ENCODE measurements at places on chromosomes 3 and 15.

- DNase-seq, result peak; percentile 62
Measured at GRCh38 chr3:61381745-61382392, 130.6 kb upstream of the FHIT start.

DNA sequence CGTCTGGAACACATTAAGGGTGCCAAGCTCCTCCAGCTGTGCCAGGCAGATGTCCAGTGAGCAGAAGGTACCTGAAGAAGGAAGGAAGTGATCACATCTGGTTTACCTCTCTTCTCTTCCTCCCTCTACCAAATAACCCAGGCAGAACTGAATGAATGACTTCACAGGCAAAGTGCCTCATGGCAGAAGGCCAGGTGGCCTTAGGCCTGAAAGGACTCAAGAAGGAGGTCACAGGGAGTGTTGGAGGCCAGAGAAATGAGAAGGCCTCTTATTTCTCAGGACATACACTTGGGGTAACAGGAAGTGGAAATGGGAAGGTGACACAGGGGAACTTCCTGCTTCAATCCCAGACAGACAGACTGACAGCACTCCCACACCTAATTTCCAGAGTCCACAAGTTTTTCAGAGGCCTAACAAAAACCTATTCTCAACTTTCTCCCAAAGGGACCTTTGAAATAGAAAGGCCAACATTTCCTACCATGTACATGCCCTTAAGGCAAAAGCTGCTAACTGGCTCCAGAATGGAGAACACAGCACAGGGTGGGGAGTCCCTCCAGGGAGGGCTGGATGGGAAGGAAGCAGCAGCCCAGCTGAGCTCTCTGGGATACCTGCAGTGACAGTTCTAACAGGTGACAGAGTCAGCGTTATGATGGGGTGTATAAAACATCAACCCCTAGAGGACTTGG is 17.6 kb upstream of the SIN3A start:
- DNase-seq, result no peak

DNA sequence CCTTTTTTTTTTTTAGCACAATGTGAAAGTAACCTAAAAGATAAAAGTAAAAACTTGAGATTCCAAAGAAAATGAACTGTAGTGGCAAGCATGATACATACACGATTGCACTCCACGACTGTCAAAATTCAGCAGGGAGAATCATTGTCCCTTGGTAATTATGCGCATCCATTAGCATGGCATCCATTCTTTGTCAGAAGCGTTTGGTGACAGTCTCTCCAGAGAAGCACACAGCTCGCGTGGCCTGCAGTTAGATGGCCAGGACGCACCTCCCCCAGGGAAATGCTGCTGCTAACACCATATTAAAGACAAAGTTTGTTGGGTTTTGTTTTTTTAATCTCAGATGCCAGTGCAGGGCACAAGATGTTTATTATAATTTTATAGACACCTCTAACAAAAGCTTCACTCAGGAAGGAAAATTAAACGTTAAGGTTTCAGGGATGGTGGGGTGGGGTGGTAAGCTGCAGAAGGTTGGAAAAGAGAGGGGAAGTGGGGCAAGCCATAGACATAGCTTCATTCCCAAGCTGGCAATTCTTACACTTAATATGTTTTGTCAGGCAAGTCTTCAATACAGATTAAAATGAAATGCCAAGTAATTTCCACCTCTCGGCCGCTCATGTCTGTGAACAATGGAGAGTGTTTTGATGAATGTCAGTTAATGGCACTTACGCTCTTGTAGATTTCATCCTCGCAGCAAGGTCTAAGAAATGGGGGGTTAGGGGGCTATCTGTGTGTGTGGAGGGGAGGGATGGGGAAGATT is 142.8 kb upstream of the TOPAZ1 start:
- no peak for DNase-seq

DNA sequence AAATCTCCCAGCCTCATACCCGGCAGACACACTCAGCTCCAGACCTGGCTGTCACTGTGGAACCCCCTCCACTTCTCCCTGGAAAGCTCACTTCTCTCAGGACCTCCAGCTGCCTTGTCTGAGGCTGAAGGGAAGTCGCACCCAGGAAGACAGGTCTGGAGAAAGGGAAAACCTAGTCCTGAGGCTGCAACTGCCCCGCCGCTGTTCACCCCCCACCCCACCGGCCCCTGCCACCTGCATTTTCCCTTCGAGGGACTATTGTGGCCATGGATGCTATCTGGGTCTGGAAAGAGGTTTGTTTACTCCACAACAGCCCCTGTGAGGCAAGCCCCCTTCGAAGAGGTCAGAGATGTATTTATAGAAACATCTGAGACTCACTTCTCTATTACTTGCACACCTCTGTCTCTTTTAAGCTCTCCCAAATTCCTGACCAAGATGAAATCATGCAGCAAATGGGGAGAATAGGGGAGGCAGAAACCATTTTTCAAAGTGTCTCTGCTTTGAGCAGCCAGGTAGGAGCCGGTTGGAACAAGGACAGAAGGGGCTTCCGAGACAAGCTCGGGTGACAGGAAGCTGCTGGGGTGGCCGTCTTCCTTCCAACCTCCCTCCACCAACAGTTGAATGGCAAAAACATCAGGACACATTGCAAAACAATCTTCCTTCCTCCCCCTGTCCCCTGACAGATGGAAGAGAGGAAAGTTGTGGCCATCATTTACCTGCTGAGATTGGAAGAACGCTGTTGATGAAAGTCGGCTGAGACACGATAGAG is 518 bp downstream of the COLQ start:
- no peak for DNase-seq

- DNase-seq, result no peak
Measured at GRCh38 chr3:134852893-134853351, 57.9 kb downstream of the EPHB1 start.

DNA sequence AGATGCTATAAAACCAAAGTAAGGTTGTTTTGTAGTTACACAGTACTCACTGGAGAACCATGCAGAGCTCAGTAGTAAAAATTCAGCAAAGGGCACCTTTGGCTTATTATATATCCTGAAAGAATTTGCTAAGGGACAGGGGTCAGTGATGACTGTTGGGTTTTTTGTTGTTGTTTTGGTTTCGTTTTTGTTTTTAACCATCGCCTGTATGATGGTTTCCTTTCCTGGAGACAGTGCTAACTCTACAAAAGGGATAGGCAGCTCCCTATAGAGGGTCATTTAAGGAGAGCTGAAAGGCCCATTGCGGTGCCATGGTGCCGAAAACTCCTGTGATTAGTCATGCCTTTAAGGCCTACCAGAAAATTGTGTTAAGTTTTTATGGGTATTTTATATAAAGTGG is 118.2 kb upstream of the GOLIM4 start:
- DNase-seq, result no peak

GRCh38 chr3:184592371-184593219 is 31.0 kb downstream of the EPHB3 start:
- no peak for DNase-seq

GRCh38 chr15:25465835-25466234 is 27.0 kb upstream of the UBE3A start:
- DNase-seq, result no peak

GRCh38 chr3:64422192-64422591 is 196.9 kb upstream of the PRICKLE2 start:
- DNase-seq, result peak; percentile 45

- DNase-seq, result peak; percentile 62
Measured at GRCh38 chr3:37945807-37946530, 44.6 kb upstream of the VILL start.

DNA sequence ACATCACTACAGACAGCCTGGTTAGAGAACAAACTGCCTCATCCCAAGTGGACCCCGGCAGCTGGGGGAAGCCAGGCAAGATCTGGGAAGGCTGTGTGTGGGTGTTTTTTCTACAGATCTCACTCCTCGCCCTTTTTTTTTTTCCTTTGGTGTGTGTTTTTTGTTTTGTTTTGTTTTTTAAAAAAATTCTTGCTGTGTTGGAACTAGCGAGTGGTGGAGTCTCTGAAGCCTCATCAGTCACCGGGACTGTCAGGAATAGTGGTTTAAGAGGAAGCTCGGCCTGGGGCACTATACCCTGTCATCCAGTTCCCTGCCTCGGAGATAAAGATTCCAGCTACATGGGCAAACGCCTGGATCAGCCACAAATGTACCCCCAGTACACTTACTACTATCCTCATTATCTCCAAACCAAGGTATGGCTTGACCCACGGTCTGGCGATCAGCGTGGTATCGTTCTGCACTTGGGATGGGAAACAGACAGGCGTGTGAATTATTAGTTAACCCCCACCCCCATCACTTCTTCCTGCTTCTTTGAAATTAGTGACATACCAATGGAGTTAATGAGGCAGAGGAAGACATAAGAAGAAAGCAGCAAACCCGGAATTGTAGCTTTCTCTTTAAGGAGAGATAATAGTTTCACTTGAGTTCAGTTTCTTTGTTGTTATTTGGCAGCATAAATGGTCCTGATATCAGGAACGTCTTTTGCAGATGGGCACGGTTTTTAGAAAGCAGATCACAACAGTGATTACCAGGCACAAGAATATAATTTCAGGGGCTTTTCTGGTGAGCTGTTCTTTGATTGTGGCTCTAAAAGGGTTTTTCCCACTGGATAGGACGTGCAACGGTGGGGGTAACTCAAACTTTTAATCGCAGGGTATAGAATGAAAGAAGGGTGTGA is 722 bp downstream of the RBMS3 start:
- DNase-seq, result no peak

GRCh38 chr15:27958911-27959578 is 140.1 kb downstream of the OCA2 start:
- DNase-seq, result no peak

Data from D341Med (cell line).